ENCODE measurements at places on chromosomes 12 and 14. TPM values are rescaled to one million over a fixed set of nuclear protein-coding genes. Genes with fewer than 3 reads are reported as not detected.

- no peak for DNase-seq
Measured at GRCh38 chr12:26046203-26046602, 78.6 kb downstream of the BHLHE41 start.

DNA sequence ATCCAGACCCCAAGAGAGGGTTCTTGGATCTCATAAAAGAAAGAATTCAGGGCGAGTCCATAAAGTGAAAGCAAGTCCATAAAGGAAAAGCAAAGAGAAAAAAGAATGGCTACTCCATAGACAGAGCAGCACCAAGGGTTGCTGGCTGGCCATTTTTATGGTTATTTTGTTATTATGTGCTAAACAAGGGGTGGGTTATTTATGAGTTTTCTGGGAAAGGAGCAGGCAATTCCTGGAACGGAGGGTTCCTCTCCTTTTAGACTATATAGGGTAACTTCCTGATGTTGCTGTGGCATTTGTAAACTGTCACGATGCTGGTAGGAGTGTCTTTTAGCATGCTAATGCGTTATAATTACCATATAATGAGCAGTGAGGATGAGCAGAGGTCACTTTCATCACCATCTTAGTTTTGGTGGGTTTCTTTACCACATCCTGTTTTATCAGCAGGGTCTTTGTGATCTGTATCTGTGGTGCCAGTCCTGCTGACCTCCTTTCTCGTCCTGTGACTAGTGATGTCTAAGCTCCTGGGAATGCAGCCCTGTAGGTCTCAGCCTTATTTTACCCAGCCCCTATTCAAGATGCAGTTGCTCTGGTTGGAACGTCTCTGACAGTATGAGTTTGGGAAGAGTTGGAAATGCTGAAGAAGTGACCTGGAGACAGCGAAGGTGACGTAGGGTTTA lies 100.5 kb downstream of the ZNF664 start:
- DNase-seq = peak; percentile 36

DNA sequence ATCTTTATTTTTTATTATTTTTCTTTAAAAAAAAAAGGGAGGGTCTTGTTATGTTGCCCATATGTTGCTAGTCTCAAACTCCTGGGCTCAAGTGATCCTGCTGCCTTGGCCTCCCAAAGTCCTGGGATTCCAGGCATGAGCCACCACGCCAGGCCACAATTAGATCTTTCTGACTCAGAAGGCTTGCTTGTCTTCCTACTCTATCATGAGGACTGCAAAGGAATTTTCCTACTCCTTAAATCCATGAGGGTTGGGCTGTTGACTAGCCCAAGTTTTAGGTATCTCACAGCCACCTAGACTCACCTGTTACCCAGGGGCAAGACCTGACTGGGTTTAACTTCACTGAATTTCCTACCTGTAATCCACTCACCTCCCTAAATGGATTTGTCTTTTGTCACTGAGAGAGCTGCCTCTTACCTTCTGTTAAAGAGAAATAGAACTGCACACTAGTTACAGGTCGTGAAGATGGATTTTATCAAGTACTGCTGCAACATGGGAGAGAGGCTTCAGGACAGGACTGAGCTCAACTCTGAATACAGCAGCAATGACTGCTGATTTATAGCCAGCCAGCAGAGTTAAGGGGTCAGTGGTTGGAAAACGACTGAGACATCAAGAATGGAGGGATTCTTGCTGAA lies 72.3 kb downstream of the B4GALNT3 start:
- DNase-seq = no peak

GRCh38 chr12:95265765-95266164 lies 48.2 kb downstream of the VEZT start:
- DNase-seq = no peak

DNA sequence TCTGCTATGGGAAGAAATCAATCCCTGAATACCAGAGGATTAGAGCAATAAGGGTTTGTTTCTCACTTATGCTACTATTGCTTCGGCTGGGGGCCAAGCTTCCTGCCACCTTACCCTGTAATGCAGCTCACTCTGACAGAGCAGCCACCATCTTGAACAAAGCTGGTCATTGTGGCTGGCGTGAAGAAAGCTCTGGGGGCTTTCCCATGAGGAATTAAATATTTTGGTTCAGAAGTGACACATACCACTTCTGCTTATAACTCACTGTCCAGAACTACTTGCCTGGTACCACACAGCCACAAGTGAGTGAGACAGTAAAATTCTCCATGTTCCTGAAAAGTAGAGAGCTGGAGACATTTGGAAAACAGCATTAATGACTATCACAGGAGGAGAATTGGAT lies 82.6 kb downstream of the GALNT8 start:
- DNase-seq = no peak

DNA sequence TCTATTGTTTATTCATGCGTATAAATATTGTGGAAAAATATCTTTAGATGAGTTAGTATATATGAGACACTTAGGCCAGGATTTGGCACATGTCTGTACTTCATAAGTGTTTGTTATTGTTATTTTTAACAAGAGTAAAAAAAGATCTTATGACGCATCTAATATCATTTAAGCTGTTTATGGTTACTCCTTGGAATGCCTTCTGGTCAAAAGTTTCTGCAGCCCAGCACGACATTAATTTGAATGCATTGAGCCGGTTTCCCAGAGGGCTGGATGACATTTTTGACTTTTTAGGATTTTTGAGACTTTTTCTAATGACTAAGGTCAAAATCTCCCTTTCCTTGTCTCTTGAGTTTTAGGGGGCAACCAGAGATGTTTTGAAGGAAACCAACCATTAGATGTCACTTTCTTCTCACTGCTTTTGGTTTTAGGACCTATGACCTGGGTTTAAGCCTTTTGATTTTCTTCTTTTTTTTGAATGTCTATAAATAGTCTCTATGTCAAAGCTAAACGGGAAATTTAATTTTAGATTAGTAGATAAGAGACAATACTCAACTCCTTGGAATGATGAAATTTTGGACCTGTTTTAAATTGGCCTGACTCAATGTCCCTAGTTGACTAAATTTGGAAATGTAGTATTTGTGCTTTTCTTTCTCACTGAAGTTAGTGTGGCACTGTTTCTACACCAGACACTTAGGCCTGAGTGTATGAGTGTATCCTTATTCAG lies 215.5 kb downstream of the AEBP2 start:
- peak; percentile 78 for DNase-seq

GRCh38 chr14:65339866-65340265 lies 72.7 kb upstream of the FUT8 start:
- no peak for DNase-seq

DNA sequence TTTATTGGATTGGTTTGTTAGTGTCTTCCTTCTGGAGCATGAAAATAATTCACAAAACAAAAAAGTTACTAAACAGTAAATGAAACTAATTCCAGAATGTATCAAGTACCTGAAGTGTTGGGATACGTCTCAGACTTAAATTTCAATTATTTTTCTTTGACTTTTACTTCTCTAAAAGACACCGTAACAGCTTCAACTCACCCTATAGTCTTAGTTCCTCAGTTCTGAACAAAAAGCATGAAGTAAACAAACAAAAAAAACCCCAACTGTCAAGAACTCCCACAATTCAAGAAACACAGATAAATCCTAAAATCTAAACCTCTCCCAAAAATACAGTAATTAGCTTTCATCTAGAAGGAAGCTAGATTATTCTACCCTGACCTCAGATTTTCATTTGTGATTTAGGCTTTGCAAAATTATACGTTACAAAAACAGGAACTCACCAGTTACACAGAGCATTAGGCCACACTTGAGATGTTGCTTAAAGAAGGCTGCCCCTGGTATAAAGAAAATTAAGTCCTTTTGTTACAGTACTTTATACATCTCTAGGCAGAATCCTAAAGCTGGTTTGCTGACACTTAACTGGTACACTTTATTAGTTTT lies 10.2 kb downstream of the HEATR5A start:
- DNase-seq = no peak

DNA sequence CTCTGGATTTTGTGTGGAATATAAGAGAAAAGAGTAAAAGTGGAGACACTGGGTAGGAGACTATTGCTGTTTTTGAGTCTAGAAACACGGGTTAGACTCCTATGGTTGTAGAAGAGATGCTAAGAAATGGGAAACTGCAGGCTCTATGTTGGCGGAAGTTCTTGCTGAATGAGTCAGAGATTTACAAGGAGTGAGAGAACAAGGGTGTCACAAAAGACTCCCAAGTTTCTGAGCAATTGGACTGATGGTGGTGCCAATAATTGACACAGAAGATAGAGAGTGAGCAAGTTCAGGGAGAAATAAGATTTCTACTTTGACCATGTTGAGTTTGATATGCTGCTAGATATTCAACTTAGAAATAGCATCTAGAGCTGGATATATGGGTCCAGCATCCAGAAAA lies 2.6 kb upstream of the PRKD1 start:
- peak; percentile 83 for DNase-seq

Gene TMEM52B
- total RNA-seq = 0.37 TPM

DNA sequence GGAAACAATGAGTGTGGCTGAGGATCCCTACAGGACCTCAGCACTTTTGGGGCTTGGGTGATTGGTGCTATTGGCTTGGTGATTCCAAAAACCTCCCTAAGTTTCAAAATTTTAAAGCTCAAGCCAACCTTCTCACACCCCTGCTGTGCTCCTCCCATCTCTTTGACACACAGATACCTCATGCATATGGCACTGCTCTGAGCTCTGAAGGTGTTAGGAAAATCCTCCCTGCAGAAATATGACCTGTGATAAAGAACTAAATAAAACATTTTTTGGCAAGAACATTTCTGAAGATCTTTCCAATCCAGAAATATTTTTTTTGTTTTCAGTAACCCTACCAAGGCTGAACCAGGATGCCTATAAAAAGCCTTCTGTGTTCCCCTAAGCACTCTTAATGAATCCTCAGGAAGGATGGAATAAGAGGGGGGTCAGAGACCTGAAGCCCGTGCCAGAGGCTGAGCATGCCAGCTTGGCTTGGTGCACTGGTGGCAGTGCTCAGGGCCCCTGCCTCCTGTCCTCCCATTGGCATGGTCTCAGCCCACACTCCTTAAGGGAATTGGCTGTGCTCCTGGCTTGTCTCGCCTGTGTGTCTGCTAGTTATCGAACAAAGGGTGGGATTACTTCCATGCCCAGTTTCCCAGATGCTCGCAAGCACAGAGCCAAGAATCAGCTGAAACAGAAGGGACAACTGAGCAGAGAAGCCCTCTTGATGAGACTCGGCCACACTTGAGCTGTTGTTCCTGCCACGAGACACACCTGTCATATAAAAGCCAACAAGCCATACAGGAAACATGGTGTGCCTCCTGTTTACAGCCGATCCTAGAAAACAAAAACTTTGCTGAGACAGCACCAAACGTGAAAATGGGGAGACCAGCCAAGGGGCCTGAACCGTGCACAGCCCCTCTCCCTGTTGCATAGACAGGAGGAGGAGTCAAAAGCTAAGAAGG lies 132.7 kb upstream of the EEA1 start:
- DNase-seq = no peak

DNA sequence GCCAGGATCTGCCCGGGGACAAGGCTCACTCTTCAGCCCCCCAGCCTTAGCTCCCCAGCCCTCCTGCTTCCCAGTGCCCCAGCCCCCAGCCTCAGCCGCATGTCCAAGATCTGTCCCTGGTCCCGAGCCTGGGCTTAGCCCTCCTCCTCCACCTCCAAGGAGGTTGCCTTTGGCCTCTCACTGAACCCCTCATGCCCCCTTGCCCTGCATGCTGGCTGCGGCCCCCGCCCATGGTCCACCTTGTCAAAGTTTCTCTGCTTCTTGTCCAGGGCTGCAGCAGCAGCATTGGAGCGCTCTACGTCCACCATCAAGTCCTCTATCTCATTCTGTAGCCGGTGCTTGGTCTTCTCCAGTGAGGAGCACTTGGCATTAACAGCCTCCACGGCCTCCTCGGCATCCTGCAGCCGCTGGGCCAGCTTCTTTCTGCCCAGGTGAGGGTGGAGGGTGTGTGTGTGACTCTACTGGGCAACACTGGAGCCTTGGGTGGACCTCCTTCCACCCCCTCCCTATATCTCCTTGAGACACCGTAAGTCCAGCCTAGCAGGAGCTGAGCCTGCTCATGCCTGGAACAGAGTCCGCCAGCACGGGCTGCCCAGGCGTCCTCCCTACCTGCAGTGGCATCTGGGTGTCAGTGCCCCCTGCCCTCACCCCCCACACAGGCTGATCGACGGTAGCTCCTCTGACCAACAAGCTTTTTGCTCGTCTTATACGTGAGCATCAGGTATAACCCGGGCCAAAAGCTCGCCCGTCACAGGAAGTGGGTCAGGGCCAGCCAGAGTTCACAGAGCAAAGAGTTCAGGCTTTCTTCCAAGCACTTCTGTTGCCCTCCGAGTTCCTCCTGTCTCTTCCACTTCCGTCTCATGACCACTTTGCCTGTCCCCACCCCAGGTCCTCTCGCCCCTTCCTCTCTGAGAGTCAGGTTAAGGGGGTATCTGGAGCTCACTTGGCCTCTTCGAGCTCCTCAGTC lies 11.4 kb downstream of the CMTM5 start:
- no peak for DNase-seq

GRCh38 chr14:77375164-77375950 lies 1.5 kb downstream of the TMED8 start:
- no peak for DNase-seq

- no peak for DNase-seq
Measured at GRCh38 chr12:7321624-7322023, 17.8 kb downstream of the ACSM4 start.

DNA sequence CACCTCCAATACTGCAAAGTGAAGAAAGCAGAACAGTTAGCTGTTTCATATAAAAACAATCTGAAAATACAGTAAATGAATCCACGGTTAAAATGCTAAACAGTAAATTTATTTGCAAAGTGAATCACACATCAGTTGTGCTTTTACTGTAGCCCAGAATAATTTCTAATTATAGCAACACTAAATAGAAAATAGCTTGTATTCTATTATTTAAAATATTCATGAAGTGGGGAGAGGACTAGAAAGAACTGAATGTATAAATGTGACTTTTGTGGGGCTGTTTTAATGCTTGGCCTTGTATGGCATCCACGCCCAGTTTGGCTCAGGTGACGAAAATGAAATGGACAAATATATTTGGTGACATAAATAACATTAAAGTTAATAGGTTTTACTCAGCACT lies 148.2 kb downstream of the ATP23 start:
- DNase-seq = no peak

- DNase-seq = no peak
Measured at GRCh38 chr12:41108032-41108431, 80.1 kb upstream of the PDZRN4 start.

DNA sequence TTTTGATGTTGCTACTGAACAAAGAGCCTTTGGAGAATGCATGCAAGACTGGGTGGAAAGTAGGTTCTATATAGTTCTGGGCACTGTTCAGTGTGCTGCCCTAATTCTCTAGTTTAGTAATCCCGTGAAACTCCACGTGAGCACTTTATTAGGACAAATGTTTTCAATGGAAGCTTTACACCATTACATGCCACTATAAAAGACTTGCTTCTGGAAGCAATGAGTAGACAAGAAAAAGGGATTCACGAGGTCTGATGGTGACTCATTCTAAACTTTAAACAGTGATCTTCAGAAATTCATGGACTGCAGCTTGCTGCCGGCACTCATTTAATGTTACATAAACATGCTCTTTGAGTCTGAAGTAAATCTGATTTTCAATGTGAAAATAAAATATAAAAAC lies 22.3 kb downstream of the ATG14 start:
- DNase-seq = peak; percentile 83

DNA sequence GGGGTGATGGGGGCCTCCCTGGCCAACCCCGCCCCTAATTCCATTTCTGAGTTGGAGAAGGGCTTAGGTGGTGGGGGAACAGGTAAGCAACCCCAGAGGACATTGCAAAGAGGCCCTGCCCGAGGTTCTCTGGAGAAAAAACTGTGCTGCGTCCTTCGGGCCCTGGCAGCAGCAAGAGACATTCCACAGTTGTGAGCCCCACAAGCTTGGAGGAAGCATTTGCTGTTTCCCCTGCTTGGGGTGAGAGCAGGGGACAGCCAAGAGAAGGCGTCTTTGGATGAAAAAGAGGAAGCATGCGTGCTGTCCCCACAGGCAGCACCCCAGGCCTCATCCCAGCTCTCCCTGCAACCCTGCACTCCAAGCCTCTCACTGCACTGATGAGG lies 1.3 kb downstream of the BDKRB2 start:
- DNase-seq = no peak

Data from M059J (cell line).